H7 (cell line): ENCODE measurements at places on chromosomes 3 and 15. TPM values are rescaled to one million over a fixed set of nuclear protein-coding genes. Genes with fewer than 3 reads are reported as not detected.

DNA sequence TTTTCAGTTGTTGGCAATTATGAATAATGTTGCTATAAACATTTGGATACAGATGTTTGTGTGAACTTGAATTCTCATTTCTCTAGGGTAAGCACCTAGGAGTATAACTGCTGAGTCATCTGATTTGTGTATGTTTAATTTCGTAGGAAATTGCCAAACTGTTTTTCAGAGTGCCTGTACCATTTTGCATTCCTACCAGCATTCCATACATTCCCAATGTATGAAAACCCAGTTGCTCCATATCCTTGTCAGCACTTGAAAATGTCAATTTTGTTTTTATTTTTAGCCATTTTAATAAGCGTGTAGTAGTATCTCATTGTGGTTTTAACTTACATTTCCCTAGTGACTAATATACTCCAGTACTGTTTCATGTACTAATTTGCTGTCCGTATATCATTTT is 98.5 kb upstream of the TSC22D2 start:
- no peak for DNase-seq

DPPA2 gene
- 10.3 and 17.7 TPM in 2 replicates for total RNA-seq

DNA sequence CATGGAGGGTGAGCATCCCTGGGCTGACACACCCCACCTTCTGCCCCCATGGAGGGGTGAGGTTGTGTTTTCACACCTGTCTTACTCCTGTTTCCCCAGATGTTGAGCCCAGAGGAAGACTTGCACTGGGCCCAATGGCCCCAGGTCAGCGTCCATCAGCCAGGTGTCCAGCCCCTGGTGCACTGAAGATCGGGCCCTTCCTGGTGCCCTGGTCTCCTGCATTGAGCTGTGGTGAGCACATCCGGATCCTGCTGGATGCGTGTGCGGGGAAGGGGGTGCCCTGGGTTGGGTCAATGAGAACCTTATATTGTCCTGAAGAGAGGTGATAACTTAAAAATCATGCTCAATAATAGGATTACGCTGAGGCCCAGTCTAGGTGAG is 227.3 kb downstream of the SNRPN start:
- no peak for DNase-seq

DNA sequence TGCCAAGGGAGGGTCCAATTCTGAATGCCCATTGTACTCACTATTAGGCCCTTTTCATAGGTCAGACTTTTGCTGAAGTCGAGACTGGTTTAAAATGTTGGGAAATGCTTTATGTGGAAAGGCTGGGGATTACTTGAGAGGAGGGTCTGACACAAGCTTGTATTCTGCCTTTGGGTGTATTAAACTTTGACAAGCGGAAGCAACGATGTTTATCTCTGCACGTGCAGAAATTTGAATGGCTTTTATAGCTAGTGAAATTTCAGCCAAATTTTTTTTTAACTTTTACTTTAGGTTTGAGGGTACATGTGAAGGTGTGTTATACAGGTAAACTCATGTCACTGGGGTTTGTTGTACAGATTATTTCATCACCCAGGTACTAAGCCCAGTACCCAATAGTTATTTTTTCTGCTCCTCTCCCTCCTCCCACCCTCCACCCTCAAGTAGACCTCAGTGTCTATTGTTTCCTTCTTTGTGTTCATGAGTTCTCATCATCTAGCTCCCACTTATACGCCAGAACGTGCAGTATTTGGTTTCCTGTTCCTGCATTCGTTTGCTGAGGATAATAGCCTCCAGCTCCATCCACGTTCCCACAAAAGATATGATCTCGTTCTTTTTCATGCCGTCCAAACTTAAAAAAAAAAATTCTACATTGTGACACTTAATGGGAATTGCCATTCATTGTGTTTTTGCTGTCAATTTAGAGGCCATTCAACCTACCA is 223.0 kb upstream of the BHLHE40 start:
- DNase-seq = no peak

GPX1 gene
- 222 and 298 TPM in 2 replicates for total RNA-seq

GRCh38 chr3:53287131-53287629 is 31.4 kb upstream of the TKT start:
- DNase-seq = peak; percentile 60

DNA sequence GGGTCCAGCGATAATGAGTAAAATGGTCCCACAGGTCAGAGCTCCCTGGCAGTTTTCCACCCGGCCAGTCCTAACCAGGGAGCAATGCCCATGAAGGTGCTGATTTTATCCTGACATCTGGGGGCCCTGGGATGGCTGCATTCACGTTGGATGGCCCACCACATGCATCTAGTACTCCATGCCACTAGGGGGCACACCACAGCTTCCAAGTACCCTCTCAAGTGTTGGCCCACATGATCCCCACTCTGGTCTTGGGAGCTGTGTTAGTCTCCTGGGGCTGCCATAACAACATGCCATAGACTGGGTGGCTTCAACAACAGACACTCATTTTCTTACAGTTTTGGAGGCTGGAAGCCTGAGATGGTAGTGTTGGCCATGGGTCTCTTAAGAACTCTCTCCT is 225.5 kb downstream of the SLCO3A1 start:
- DNase-seq = peak; percentile 66
